GM23248 (cell line): ENCODE measurements at places on chromosomes 7 and 10. TPM values are rescaled to one million over a fixed set of nuclear protein-coding genes. Genes with fewer than 3 reads are reported as not detected.
A peak's percentile ranks its signal among the peaks of the same experiment; 100 is the strongest.

- H3K27me3 ChIP-seq, result peaks cover 15% of the 10 kb centered on the region
- H3K4me3 ChIP-seq, result no peak overlapping the region
- no peaks in the 10 kb centered on the region for H3K4me1 ChIP-seq
- DNase-seq, result no peak
- H3K27ac ChIP-seq, result no peak overlapping the region
- no peaks in the 10 kb centered on the region for H3K36me3 ChIP-seq
Observed at GRCh38 chr7:150957133-150958020, 20.7 kb downstream of the KCNH2 start.

GRCh38 chr7:132307465-132307864 lies 268.8 kb downstream of the PLXNA4 start:
- H3K4me3 ChIP-seq, result no peak overlapping the region
- H3K36me3 ChIP-seq, result no peaks in the 10 kb centered on the region
- no peak for DNase-seq
- no peak overlapping the region for H3K27ac ChIP-seq

- H3K4me3 ChIP-seq, result no peak overlapping the region
- H3K36me3 ChIP-seq, result no peaks in the 10 kb centered on the region
- DNase-seq, result no peak
- no peak overlapping the region for H3K27ac ChIP-seq
- H3K27me3 ChIP-seq, result no peaks in the 10 kb centered on the region
Observed at GRCh38 chr10:124244256-124244877, 151.0 kb upstream of the CHST15 start.

- peaks cover 5% of the 10 kb centered on the region; the same call in 1 of the 2 replicates for H3K27me3 ChIP-seq
- H3K27ac ChIP-seq, result no peak overlapping the region
- no peak overlapping the region for H3K4me3 ChIP-seq
- H3K4me1 ChIP-seq, result no peaks in the 10 kb centered on the region
Observed at GRCh38 chr7:69844264-69844868, 246.1 kb downstream of the AUTS2 start.

DNA sequence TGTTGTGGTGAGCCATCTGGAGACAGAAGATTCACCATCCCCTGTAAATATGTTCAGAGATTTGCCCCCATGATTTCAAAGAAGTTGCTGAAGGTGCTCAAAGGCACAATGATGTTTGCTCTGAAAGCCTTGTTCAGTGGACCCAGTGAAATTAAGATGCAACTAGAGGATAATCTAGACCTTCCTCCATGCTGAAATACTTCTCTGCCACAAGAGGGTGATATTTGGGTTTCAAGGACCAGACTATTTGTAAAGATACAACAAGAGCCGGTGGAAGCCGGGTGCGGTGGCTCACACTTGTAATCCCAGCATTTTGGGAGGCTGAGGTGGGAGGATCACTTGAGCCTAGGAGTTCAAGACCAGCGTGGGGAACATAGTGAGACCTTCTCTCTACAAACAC lies 13.5 kb upstream of the MSRB2 start:
- peaks cover 4% of the 10 kb centered on the region; the same call in 1 of the 2 replicates for H3K4me1 ChIP-seq
- no peak overlapping the region for H3K4me3 ChIP-seq
- H3K36me3 ChIP-seq, result no peaks in the 10 kb centered on the region
- peak; percentile 32 for DNase-seq
- H3K27me3 ChIP-seq, result no peaks in the 10 kb centered on the region

- H3K27ac ChIP-seq, result no peak overlapping the region
- H3K4me3 ChIP-seq, result no peak overlapping the region
Observed at GRCh38 chr10:70761727-70762350, 23.3 kb downstream of the TBATA start.

- H3K4me3 ChIP-seq, result no peak overlapping the region
- H3K27ac ChIP-seq, result no peak overlapping the region
- no peaks in the 10 kb centered on the region for H3K4me1 ChIP-seq
- no peak for DNase-seq
- H3K27me3 ChIP-seq, result no peaks in the 10 kb centered on the region
- no peaks in the 10 kb centered on the region for H3K36me3 ChIP-seq
Observed at GRCh38 chr7:114627231-114627630, 212.6 kb downstream of the FOXP2 start.

The BTBD16 gene
- polyA plus RNA-seq, result not detected in 2 replicates

The CYP3A4 gene
- not detected in 2 replicates for polyA plus RNA-seq

The AP1S1 gene
- polyA plus RNA-seq, result 37.4 and 38.2 TPM in 2 replicates

The ELOVL3 gene
- 1.4 and 1.9 TPM in 2 replicates for polyA plus RNA-seq
